ENCODE measurements at places on chromosomes 12 and 14.

DNA sequence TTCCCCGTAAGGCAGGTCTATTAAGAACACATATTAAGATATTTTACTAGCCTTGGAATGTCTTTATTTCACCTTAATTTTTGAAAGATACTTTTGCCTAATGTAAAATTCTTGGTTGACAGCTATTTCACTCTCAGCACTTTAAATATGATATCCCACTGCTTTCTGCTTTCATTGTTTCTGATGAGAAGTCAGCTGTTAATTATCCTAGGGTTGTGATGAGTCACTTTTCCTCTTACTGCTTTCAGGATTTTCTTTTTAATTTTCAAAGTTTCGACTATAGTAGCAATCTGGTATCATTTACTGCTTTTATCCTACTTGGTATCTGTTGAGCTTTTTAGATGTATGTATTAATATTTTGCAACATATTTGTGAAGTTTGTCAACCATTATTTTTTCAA is 578.9 kb upstream of the ATP2B1 start:
- no peak for DNase-seq

DNA sequence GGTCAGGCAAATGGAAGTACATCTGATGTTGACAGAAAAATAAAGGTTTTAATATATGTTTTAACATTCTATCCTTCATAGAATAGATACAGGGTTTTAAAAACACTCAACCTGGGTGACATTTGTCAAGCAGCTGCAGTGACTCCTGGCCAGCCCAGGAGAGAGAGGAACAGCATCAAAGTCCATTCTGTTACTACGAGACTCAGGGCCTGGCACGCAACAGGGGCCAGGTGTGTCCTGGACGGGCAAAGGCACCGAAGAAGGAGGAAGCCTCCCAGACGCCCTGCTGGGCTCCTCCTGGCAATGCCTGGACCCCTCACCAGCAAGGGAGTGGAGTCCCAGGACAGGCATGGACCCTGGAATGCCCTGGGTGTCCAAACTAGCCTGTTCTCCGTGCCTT is 22.1 kb downstream of the LRCOL1 start:
- DNase-seq = no peak

- DNase-seq = no peak
Measured at GRCh38 chr12:22360774-22361173, 26.3 kb upstream of the ST8SIA1 start.

- no peak for DNase-seq
Measured at GRCh38 chr12:3202734-3203446, 125.7 kb downstream of the TSPAN9 start.

GRCh38 chr12:6074979-6075585 is 49.4 kb downstream of the VWF start:
- no peak for DNase-seq

DNA sequence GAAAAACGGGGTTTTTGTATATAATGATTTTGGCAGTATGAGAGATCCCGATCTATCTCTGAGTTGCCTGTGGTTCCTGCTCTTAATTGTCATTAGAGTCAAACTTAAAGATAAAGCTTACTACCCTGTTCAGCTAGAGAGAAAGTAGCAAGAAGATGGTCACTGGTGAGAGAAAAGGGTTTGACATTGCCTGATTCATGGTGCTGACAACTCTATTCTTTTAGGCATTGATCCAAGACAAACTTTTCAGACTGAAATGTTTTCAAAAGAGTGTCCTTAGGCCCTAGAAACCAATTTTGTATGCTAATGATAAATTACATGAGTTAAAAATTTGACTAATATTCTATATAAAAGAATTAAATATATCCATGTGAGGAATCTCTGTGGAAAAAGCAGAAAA is 35.1 kb downstream of the PELI2 start:
- DNase-seq = no peak

- no peak for DNase-seq
Measured at GRCh38 chr12:16833376-16834015, 227.5 kb upstream of the LMO3 start.

GRCh38 chr12:55931317-55931779 is 386 bp downstream of the DGKA start:
- DNase-seq = no peak

GRCh38 chr14:91573894-91574837 is 64.1 kb upstream of the PPP4R3A start:
- no peak for DNase-seq

GRCh38 chr14:78484028-78484427 is 313.9 kb downstream of the NRXN3 start:
- DNase-seq = no peak

DNA sequence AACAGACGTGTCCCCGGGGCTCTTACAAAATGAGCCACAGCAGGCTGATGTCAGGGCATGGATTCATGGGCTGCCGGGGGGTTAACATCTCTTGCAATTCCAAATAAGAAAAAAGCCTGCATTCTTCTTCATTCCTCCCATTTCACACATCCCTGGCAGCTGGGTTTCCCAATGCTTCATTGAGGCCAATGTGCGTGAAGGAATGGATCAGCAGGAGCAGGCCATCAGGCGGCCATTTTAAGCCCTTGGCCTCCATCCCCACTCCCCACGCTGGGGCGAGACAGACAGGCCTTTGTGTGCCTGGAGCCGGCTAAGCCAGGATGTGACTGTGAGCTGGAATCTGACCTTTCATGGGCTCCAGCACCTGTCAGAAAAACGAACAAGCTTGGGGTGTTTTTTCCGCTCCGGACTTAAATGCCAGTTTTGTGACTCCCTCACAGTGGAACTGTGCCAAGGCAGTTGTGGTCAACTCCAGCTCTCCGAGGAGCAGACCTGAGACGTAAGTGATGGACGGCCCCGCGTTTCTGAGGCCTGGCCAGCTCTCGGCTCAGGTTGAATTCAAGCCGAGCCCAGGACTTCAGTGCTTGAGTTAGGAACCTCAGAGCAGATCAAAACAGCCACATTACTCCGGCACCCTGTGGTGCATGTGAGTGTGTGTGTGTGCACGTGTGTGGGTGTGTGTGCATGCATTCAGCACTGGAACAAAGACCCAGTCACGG is 133.1 kb downstream of the TMEM30B start:
- DNase-seq = no peak

DNA sequence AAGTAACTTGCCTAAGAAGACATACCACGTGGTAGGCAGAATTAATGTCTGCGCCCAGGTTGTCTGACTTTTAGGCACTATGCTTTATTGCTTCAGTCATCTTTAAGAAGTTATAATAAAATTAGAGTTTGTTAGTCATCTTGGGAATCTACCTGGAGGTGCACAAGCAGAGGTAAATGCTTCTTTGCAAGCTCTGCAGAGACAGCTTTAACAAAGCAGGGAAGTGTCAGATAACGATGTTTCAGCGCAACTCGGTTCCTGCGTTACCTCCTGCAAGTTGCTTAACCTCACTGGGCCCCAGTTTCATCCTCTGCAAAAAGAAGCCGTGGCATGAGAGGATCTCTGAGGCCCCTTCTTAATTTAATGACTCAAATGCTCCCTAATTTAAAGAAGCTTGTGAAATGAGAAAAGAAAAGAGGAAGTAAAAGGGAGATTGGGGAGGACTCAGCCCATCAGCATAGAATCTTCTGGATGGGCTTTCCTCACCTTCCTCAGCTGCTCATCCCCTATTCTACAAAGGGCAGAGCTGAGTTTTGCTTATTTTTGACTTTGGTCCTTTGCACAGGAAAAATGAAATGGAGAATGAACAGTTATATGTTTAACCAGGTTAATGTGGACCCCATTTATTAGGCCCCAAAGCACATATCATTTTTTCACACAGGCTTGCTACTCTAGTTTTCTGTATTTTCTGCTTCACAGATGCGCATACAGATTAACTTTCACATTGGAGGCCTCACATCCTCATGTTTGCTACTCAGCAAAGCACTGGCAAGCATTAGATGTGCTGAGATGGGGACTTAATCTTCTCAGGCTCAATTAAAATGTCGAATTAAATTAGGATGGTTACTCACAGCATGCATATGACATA is 5.1 kb downstream of the ARHGDIB start:
- DNase-seq = no peak

DNA sequence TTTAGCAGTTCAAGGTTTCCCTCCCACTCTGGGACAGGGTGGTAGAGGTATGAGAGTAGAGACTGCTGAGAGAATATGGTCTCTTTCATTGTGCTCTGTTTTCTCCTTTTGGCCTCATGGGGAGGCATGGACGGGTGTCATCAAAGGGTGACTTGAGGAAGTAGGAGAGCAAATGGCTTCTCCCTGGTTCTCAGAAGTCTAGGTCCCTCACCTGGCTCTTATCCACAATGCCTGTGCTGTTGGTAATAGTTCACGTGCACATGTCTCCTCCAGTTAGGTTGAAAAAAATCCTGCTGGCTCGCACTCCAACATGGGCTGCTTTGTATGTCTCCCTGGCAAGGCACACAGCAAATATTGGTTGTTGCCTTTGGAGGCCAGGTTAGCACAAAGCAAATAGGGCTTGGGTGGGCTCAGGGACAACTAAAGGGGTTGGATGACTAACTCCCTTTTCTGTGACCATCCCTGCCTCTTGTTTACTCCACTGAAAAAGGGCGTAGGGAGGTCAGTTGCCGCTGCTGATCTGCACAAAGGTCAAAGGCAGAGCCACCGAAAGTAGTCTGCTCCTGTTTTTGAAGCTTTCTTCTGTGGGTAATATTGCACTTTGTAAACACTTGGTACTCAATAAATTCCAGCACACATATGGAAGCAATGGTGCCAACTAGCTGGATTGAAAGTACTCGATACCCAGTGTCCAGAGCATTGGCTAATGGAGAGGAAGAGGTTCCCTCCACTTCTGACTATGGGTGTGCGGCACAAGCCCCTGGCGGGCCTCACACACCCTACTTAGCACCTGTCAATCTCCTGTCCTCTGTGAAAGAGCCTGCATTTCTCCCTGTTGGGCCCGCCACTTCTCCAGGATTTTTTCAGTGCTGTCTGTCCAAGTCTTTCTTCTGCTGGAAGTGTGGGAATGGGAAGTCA is 121.8 kb downstream of the SLC38A6 start:
- no peak for DNase-seq

DNA sequence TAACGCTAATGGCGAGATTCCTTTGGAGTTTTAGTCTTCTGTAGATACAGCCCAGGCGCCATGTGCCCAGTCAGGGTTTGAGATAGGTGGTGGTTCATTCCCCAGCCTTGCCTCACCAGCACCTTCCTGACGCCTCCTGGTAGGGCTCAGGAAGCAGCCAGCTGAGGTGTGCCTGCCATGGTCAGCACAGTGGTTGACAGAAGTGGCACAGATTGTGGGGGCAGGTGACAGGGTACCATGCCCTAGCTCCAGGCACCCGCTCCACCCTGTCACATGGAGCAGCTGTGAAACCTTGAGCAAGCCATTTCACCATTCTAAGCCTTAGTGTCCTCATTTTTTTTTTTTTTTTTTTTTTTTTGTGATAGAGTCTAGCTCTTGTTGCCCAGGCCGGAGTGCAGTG is 45.6 kb downstream of the EVL start:
- no peak for DNase-seq

DNA sequence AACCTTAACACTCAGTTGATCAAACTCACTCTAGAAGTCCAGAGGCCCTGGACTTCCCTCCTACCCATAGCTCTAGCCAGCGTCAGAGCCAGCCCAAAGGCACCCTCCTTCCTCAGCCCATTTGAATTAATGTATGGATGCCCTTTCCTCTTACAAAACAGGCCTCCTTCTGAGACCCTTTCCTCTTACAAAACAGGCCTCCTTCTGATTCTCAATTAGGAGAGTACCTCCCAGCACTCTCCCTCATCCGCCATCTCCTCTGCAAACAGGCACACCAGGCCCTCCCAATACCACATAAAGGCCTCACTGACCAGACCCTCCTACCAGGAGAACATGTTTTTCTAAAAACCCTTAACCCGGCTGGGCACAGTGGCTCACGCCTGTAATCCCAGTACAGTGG is 65.7 kb downstream of the MOK start:
- no peak for DNase-seq

GRCh38 chr14:31265701-31266398 is 58.3 kb upstream of the HECTD1 start:
- DNase-seq = no peak

DNA sequence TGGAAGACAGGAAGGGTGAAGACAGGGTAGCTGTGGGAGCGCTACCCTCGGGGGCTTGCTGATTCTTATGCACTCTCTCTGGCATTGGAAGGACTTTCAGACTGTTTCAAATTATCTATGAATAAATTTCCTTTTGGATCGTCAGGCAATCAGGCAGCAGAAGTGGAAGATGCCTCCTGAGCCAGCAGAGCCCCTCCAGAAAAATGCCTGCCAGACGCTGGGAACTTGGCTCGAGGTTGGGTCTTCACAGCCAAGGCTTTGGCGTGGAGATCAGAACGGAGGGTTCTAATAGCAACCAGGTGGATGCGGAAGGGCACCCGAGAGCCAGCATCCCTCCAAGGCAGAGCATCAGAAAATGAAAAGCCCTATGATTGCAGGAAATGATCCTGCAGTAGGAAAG is 119.2 kb upstream of the RFLNA start:
- no peak for DNase-seq

DNA sequence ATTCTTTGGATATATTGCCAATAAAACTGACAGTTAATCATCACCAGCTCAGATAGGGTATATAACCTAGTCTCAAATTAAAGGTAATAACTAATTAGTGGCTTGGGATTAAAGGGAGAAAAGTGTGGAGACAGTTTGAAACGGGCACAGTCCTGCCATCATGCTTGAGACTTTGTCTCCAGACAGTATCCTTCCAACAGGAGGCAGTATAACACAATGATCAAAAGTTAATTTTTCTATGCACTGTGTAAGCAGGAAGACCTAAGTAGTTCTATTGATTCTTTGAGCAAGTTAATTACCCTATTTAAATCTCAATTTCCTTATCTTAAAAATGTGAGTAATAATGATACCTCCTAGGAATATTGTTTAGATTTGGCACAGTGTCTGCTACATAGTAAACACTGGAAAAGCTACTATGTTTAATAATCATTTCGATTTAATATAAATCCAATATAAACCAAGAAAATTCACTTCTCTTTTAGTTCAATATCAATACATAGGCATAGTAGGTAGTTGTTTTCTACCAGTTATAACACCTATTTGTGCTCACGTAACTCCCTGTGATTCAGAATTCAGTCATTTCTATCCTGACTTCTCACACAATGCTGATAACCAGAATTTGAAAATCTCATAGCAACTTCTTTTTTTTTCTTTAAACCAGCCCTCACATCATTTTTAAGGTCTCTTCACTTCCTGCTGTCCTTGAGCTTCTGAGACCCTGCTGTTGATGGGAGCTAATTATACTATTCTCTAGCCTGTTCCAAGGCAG is 53.7 kb downstream of the GALNT4 start:
- no peak for DNase-seq

Data from NCI-H187 treated with DMSO at 0.1 percent for 48 hours (cell line).